ENCODE measurements at places on chromosomes 6 and 20. TPM values are rescaled to one million over a fixed set of nuclear protein-coding genes. Genes with fewer than 3 reads are reported as not detected.

Gene SRSF12
- total RNA-seq, result 0.49 TPM

Gene PPP1R11
- 35.6 TPM for total RNA-seq

Gene TINAG
- not detected for total RNA-seq

Gene SLC16A10
- 14.2 TPM for total RNA-seq

Gene SPATA25
- total RNA-seq, result 7.3 TPM

GRCh38 chr6:99151634-99152346 lies 197.7 kb downstream of the FAXC start:
- peak; percentile 69 for DNase-seq

DNA sequence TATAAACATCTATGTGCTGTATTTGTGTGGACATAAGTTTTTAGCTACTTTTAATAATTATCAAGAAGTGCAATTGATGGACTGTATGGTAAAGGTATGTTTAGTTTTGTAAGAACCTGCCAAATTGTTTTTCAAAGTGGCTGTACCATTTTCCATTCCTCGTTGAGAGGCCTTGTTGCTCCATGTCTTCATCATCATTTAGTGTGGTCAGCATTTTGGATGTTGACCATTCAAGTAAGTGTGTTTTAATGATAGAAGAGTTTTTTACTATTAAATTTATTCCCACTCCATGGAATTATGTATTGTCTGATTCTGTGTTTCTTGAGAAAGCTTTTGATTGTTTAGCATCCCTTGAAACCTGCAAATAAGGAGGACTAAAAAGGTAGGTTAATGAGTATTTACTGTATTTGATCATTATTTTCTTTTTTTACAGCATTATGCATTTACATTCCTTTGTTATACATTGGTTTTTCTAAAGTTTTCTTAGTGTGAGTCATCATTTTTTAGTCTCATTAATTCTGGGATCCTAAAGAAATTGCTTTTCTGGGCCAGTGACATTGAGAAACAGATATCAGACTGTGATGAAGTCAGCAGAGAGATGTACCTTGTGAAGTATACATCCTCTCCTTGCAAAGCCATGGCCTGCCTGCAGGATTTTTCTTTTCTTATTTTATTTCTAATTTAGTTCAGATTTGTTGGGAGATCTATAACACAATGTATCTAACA lies 312.8 kb upstream of the PTCHD4 start:
- DNase-seq, result no peak

DNA sequence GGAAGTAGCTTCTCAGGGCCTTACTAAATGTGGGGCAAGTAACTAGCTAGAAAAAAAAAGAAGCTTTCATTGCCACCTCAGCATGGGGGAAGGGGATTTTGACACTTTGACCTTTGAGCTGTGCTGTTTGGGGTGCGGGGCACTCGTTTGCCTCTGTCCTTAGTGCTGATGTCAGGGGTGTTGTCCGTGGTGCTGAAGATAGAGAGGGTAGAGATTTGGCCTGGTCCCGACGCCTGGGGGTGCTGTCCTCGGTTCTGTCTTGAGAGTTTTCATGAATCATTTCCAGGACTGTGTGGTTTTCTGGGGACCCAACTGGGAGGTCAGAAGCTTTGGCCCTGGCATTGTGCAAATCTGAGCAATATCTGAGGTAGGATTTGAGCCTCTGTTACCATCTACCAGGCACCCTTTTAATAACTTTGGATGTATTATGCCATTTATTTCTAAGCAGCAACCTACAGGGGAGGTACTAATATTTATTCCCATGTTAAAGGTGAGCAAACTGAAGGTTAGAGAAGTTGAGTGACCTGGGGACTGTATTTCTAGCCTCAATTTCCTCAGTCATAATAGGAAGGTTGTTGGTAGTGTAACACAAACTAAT lies 78.0 kb downstream of the DLGAP4 start:
- peak; percentile 78 for DNase-seq

GRCh38 chr20:328027-328974 lies 2.9 kb downstream of the SOX12 start:
- DNase-seq, result no peak

DNA sequence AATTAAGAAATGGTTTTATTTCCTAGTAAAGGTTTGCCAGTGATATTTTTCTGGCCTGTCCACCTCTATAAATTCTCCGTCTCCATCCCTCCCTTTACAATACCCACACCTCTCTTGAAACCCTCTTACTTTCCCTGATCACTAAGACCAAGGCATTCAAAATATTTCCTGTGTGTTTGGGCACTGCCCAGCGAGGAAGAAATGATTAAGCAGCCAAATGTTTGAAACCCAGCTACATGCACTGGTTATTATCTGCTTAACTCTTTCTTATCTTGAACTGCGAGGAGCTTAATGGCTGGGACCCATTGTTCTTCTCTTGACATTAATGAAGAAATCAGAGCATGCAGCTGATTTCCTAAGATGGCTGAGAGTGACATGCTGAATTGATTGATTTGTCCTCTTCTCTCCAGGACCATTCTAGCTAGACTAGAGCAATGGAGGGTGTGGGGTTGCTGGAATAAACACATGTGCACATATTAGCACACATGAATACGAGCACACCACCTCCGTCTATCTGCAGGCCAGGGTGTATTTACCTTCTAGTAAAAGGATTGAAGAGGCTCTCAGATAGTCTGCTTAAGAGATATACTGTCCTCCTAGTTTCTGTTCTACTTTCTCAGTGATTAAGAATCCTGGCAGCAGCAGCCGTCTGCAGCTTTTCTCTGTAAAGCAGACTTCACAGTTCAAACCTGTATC lies 46.1 kb upstream of the PRDM1 start:
- DNase-seq, result no peak

GRCh38 chr20:13221673-13222318 lies 722 bp downstream of the ISM1 start:
- peak; percentile 65 for DNase-seq

DNA sequence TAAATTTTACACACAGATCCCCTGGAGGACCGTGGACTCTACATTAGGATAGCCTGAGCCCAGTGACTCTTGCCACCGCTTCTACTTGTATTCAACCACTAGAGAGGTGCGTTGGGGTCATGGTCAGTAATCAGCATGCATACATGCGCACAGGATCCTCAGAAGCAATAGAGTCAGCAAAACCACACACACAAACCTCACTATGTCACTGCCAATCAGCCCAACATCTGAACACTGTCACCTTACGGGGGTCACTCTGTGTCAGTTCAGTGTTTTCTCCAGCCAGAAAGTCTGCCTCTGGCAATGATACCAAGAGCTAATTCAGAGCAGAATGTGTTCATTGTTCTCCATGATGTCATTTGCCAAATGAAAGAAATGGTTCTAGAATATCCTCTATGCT lies 225.3 kb downstream of the KHDC1L start:
- DNase-seq, result no peak

DNA sequence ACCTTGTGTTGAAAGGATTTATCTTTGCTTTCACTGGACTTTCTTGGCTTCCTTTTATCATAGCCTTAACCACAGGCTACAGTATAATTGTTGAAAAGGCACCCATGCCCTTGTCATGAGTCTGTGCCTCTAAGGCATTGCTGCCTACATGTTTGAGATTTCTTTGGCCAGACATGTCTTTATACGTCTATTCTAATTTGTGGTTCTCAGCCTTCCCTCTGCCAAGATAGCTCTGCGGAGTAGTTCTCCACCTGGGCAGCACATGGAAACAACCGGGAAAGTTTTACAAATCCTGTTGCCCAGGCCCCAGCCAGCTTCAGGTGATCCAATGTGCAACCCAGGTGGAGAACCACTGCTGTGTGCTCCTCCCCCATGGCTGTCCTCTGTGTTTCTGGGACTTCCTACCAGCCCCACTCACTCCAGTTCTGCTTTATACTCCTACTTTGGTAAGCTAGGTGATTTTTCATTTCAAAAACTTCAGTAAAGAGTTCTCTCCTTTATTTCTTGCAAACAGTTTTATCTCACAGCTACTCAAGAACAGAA lies 159.6 kb upstream of the MYLIP start:
- DNase-seq, result no peak

DNA sequence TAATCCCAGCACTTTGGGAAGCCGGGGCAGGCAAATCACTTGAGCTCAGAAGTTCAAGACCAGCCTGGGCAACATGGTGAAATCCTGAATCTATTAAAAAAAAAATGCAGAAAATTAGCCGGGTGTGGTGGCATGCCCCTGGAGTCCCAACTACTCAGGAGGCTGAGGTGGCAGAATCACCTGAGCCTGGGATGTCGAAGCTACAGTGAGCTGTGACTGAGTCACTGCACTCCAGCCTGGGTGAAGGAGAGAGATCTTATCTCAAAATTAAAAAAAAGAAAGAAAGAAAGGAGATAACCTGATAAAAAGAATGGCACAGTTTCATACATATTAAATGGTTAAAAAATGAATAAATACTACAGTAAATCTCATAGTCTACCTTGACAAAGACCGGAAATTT lies 123.6 kb upstream of the TNFAIP3 start:
- DNase-seq, result no peak

- no peak for DNase-seq
Measured at GRCh38 chr6:117971637-117972036, 64.6 kb downstream of the SLC35F1 start.

DNA sequence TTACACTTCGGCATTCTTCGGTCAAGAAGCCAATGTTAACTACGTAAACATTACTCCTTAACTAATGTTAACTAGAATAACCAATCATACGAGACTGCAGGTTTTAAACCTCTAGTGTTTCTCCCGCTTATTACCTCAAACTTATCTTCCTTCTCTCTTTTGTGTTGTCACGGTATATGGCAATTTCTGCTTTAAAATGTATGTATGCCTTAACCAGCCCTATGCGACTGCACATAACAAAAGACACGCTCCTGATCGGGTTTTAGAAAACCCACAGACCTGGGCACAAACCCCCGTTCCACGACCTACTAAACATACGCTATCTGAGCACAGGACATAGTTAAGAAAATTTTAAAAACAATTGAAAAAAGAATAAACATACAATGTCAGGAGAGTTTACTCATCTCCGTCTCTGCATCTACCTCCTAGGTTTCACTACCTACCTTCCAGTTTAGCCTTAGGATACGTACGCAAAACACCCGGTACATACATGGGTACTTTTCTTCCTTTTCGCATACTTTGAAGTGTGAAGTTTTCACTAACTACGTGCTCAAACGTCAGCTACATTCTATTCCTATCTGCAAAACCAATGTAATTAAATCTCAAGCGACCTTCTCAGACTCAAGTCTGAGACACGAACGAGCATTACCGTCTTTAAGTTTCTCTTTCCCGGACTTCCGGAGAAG lies 1.1 kb downstream of the CD164 start:
- no peak for DNase-seq

DNA sequence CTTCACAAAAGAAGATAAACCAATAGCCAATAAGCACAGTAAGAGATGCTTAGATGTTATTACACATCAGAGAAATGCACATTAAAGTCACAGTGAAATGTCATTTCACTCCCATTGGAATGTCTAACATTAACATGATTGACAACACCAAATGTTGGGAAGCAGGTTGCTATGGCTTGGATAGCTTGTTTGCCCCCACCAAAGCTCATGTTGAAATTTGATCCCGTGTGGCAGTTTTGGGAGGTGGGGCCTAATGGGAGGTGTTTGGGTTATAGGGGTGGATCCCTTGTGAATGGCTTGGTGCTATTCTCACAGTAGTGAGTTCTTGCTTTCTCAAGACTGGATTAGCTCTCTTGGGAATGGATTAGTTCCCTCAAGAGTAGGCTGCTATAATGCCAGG lies 44.8 kb downstream of the MRAP2 start:
- DNase-seq, result no peak

GRCh38 chr20:25148982-25149846 lies 46.3 kb upstream of the ENTPD6 start:
- no peak for DNase-seq

DNA sequence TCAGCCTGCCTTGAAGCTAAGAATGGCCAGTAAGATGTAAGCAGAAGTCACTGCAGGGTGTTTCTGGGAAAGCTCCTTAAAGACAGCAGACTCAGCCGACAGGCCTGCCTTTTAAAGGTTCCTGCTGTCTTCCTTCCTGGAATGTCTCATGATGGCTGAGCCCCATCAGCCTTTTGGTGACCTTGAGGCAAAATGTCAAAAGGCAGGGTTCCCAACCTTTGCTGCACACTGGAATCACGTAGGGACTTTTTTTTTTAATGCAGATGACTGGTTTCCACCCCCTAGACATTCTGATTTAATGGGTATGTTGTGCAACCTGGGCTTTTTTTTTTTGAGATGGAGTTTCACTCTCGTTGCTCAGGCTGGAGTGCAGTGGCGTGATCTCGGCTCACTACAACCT lies 11.6 kb downstream of the MDGA1 start:
- no peak for DNase-seq

DNA sequence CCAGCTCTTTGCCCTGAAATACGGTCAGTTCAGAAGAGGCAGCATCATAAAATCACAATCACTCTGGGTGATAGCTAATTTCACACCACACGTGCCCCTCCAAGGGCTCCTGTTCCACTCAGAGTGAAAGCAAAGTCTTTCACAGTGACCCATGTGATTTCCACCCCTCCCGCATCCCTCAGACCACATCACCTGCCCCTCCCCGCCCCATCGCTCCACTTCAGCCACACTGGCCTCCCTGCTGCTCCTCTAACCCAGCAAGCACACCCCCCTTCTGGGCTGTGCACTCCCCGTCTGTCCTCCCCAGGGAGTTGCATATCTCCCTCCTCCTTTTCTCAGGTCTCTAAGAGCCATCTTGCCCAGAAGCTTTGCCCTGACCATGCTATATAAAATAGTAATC lies 74.5 kb downstream of the PSMG4 start:
- DNase-seq, result no peak

GRCh38 chr6:37862430-37862829 lies 42.9 kb downstream of the ZFAND3 start:
- no peak for DNase-seq

GRCh38 chr20:41335591-41335990 lies 5.0 kb upstream of the LPIN3 start:
- DNase-seq, result no peak

- DNase-seq, result no peak
Measured at GRCh38 chr6:169958510-169958909, 207.1 kb downstream of the ERMARD start.

- DNase-seq, result no peak
Measured at GRCh38 chr6:108916026-108916686, 67.9 kb downstream of the ARMC2 start.

DNA sequence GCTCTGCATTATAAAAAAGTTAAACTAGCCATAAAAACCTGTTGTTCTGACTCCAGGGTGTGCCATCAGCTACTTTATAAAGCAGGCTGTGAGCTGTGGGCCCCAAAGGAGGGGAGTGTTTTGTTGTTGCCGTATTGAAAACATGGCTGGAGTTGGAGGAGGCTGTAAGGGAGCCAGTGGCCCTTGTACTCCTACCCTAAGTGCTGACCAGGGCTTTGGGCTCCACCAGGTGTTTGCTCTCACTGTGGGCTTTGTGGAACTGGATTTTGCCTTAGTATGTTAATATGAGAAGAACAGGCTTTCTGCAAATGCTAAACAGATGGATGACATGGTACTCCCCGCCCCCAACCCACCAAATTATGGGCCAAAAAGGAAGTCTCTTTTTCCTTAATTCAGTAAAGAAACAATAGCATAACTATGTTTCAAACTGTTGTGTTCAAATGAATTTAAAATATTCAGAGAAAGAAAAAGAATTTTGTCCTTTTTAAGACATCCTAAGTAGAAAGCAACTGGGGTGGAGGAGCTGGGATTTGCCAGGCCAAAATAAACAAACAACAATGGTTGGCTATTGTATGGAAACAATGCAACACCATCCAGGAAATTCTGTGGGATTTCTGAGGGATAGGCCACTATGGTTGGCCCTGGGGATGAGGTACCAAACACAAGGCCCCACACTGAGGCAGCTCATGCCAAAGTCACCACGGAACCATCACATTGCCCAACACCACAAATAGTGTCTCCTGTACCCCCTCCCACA lies 63.3 kb downstream of the PLCG1 start:
- DNase-seq, result no peak

Data from Caco-2 (cell line).